ENCODE measurements at places on chromosomes 5 and 9.

DNA sequence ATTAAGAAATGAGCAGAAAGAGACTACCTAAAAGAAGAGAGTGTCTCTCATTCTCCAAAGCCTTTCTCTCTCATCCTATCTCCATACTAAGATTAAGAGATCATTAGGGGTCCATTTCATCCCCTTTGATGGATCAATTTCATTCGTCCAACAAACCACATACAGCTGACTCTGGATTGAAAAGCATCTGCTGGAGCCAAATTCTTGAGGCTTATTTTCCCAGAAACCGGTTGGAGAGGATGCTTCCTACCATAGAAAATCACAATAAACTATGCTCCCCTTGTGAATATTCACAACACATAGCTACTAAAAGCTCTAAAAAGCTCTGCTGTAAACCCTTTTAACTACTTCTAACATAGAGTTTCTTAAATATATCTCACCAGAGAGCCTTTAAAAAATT, 755.0 kb upstream of the ZNF608 start:
- no peak for DNase-seq

GRCh38 chr5:33736510-33736909, 155.3 kb downstream of the ADAMTS12 start:
- no peak for DNase-seq

GRCh38 chr9:72779614-72780013, 173.2 kb downstream of the ALDH1A1 start:
- DNase-seq, result no peak

GRCh38 chr9:86589730-86590129, 235.5 kb upstream of the TUT7 start:
- DNase-seq, result no peak

DNA sequence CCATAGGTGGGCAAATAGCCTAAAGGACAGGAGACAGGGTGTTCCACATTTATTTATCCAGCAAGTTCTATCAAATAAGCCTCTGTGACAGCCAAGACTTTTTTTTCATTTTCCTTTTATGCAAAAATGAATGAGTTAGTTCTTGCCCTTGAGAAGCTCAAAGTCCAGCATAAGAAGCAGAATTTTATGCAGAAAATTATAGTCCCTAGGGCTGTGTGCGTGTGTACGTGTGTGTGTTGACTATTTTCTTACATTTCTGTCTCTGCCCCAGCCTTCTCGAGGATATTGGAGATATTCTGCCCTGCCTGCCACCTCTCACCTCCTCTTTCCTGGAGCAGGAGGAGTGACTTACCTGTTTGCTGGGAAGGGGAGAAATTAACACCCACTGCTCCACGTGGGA, 221.9 kb downstream of the SREK1 start:
- DNase-seq, result no peak

DNA sequence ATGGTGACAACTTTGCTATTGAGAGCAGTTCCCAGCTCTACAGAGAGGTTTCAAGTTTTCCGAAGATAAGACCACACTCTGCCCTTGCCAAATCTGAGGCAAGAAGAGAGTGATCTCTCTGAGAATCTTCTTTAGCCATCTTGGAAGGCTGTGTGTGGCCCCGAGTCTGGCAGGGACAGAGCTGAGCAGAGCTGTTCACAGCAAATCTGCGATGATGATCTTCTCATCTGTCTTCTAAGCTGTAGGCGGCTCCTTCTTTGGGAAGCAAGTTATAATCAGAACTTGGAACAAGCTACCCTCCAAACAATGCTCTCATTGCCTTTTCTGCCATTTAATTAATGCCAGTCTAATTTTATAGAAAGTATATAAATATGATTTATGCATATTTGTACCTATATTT, 379.0 kb upstream of the MEF2C start:
- no peak for DNase-seq

DNA sequence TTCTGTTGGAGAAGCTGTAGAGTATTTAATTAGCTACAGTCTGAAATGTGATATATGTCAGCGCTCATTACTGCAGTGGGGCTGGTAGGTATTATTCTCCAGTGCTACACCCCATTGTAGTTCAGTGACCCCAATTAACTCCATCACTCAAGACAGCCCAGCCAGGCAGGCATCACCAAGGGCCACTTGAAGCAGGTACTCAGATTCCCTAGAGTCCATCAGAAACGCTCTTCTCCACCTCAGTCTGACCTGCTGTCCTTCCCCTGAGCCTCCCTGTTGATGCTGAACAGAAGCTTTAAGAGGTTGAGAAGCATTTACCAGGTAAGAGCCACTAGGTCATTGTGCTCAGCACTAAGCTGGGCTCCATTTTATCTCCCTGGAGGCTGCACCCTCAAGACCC, 71.8 kb downstream of the GALNT10 start:
- DNase-seq, result no peak

DNA sequence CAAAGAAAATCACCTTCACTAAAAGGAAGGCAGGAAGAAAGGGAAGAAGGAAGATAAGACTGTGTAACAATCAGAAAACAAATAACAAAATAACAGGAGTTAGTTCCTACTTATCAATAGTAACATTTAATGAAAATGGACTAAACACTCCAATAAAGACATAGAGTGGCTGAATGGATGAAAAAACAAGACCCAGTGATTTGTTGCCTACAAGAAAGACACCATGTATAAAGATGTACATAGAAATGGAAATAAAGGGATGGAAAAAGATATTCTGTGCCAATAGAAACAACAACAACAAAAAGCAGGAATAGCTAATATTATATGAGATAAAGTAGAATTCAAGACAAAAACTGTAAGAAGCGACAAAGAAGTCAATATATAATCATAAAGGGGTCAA, 116.8 kb downstream of the LURAP1L start:
- no peak for DNase-seq

Measured in glutamatergic neuron (in vitro differentiated cells).